ENCODE measurements at places on chromosomes 2 and 18. TPM values are rescaled to one million over a fixed set of nuclear protein-coding genes. Genes with fewer than 3 reads are reported as not detected.

The CCDC141 gene
- 0.13 TPM for polyA plus RNA-seq

The GPR75 gene
- 0.90 TPM for polyA plus RNA-seq

The ST8SIA3 gene
- polyA plus RNA-seq = not detected

The UGT1A10 gene
- polyA plus RNA-seq = not detected

The PID1 gene
- 66.5 TPM for polyA plus RNA-seq

The REG1B gene
- polyA plus RNA-seq = 4.9 TPM

The PTH2R gene
- not detected for polyA plus RNA-seq

The LYG2 gene
- not detected for polyA plus RNA-seq

The ATP6V1C2 gene
- 2.5 TPM for polyA plus RNA-seq

The LIPG gene
- 0.38 TPM for polyA plus RNA-seq

The GREB1L gene
- polyA plus RNA-seq = 1.1 TPM

The SLC5A7 gene
- not detected for polyA plus RNA-seq

The ST8SIA5 gene
- polyA plus RNA-seq = 0.08 TPM

The ALKAL2 gene
- 5.1 TPM for polyA plus RNA-seq

The ELOA2 gene
- polyA plus RNA-seq = not detected
